H1 (cell line): ENCODE measurements at places on chromosomes 13 and 19. TPM values are rescaled to one million over a fixed set of nuclear protein-coding genes. Genes with fewer than 3 reads are reported as not detected.

DNA sequence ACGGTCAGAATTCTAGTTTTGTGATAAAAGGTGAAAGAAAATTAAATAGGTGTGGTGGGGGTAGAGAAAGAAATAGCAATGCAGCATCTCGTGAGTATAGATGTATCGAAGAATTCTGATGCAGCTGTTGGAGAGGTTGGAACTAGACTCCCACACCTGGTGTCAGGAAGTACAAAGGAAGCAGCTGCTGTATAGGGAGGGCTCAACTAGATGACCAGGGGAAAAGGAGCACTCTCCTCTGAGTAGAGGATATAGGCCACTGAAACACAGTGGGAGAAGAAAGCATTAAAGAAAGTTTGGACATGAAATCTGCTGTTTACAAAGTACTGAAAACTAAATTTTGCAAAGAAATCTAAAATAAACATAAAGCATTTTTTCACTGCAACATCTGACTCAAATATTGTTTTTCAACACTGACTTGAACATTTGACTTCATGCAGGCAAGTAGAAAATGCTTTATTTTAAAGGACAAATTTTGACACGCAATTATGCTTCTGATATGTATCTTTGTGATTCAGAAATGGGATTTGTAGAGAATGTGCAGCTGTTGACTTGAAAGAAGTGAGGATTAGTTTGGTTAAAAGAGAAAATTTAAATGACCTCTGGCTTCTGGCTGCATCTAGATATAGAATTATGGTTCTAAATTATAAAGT, 82.2 kb downstream of the MIPEP start:
- peaks cover 6% of the 10 kb centered on the region for H3K4me1 ChIP-seq
- H3K27me3 ChIP-seq: no peaks in the 10 kb centered on the region
- H3K36me3 ChIP-seq: no peaks in the 10 kb centered on the region
- H3K4me3 ChIP-seq: no peak overlapping the region

DNA sequence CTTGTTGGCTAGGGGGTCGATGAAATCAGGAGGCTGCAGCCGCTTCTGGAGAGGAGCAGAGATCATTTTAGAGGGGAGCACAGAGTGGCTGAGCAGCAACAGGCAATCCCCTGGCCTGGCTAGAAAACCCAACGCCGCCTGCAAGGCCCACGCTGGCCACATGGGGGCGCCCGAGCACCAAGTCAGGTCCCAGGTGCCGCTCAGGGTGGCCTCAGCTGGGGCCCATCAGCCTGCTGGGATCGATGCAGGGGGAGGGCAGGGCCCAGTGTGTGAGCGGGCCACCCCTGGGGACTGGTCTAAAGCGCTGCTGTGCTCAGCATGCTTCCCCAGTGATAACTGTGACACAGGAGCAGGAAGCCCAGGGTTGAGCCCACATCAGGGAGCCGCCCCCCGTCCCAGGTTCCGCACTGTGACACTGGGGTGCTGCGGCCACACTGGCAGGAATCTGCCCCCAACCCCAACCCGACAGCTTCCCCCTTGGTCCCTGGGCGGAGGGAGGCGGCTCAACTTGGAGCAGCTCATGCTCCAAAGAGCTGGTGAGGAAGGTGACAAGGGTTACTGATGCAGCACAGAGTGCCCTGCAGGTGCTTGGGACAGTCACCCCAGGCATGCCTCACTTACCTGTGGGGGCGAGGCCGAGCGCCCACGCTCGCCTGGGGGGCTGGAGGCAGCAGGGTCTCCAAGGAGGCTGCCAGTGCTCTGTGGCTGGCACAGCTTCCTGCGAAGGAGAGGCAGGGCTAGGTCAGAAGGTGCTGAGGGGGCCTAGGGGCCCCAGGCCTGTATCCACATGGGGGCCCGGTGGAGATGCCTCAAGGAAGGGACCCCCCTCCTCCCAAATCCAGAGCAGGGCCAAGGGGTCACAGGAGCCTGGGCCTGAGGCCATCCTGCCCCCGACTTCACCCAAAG, 13.3 kb upstream of the ISYNA1 start:
- H3K27me3 ChIP-seq: no peaks in the 10 kb centered on the region
- peak; percentile 100 for DNase-seq
- H3K4me3 ChIP-seq: no peak overlapping the region
- H3K27ac ChIP-seq: no peak overlapping the region
- H3K36me3 ChIP-seq: 0 out of 2 replicates have a peak, but pooled peaks cover 3% of the 10 kb centered on the region
- H3K4me1 ChIP-seq: no peaks in the 10 kb centered on the region; the same call in 1 of the 2 replicates

DNA sequence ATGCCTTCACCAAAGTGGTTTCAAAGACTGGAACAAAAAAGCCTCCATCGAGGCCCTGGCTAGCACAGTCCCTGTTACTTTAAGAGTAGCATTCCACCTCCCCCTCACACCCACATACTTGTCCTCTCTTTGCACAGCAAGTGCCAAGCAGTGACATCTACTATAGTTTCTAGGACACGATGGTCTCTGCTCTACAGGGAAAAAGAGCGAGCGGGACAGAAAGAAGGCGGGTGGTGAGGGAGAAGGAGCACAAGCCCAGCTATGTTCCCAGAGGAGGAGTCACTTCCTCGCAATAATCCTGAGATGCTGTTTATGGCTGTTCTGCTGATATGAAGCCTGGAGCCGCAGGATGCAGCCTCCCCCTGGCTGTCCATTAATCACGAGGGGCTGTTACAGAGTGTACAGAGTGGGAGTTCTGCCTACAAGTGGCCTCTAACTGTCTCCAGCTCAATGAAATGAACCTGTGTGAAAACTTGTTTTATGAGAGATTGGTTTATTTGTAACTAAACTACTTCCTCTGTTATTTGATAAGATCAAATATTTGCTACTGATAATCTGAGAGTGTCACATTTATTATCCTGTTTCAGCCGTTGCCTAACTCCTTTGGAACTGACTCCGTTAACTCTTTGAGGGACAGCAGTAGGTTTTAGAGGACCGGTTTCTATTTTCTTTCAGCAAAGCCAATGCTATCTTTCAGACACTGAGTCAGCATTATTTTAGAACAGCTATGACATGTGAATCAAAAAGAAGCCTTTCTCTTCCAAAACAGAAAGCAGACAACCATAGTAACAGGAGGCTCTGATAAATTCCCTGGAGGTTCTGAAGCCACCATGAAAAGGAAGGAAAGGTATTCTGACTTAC, 208.0 kb downstream of the SPRY2 start:
- no peaks in the 10 kb centered on the region for H3K36me3 ChIP-seq
- H3K27me3 ChIP-seq: no peaks in the 10 kb centered on the region
- H3K27ac ChIP-seq: no peak overlapping the region
- peaks cover 9% of the 10 kb centered on the region; the same call in 1 of the 2 replicates for H3K4me1 ChIP-seq
- DNase-seq: no peak

FGF14 gene
- 0.33 and 0.58 TPM in 2 replicates for total RNA-seq

DNA sequence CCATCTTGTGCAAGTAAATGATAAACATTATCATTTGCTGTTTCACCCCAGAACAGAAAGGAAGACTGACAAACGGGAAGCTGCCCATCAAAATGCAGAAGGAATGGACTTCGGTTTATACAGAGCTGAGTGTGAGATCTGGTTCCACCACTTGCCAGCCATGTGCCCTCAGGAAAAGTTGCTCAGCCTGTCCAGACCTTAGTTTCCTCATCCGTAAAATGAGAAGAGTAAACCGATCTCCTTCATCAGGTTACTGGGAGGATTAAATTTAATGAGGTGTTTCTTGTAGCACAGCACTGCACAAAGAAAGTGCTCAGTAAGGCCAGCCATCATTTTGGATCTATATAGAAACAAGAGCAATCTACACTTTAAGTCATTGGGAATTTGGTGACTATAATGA, 36.7 kb upstream of the SERP2 start:
- H3K4me3 ChIP-seq: no peak overlapping the region
- no peak overlapping the region for H3K27ac ChIP-seq
- no peak for DNase-seq
- H3K36me3 ChIP-seq: no peaks in the 10 kb centered on the region
- no peaks in the 10 kb centered on the region; the same call in 1 of the 2 replicates for H3K4me1 ChIP-seq

GRCh38 chr13:29476046-29476445, 119.4 kb downstream of the SLC7A1 start:
- H3K36me3 ChIP-seq: no peaks in the 10 kb centered on the region
- H3K27me3 ChIP-seq: no peaks in the 10 kb centered on the region
- DNase-seq: no peak

DNA sequence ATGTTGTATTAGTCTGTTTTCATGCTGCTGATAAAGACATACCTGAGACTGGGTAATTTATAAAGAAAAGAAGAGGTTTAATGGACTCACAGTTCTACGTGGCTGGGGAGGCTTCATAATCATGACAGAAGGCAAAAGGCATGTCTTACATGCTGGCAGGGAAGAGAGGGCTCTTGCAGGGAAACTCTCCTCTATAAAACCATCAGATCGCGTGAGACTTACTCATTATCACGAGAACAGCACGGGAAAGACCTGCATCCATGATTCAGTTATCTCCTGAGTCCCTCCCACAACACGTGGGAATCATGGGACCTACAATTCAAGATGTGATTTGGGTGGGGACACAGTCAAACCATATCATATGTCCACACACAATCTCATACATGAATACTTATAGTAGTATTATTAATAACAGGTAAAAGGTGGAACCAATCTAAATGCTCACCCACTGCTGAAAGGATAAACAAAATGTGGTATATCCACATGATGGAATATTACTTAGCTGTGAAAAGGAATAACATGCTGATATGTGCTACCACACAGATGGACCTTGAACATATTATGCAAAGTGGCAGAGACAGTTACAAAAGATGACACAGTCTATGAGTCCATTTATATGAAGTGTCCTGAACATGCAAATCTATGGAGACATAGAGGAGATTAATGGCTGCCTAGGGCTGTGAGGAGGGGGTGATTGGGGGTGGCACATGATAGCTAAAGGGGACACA, 20.9 kb upstream of the CEBPA start:
- H3K27ac ChIP-seq: no peak overlapping the region
- H3K4me3 ChIP-seq: no peak overlapping the region
- H3K36me3 ChIP-seq: no peaks in the 10 kb centered on the region
- H3K4me1 ChIP-seq: no peaks in the 10 kb centered on the region
- no peak for DNase-seq

TMEM190 gene
- total RNA-seq: 1.4 TPM in 1 of 2 replicates, not detected in the other

SSC5D gene
- total RNA-seq: 1.7 and 2.3 TPM in 2 replicates

DNA sequence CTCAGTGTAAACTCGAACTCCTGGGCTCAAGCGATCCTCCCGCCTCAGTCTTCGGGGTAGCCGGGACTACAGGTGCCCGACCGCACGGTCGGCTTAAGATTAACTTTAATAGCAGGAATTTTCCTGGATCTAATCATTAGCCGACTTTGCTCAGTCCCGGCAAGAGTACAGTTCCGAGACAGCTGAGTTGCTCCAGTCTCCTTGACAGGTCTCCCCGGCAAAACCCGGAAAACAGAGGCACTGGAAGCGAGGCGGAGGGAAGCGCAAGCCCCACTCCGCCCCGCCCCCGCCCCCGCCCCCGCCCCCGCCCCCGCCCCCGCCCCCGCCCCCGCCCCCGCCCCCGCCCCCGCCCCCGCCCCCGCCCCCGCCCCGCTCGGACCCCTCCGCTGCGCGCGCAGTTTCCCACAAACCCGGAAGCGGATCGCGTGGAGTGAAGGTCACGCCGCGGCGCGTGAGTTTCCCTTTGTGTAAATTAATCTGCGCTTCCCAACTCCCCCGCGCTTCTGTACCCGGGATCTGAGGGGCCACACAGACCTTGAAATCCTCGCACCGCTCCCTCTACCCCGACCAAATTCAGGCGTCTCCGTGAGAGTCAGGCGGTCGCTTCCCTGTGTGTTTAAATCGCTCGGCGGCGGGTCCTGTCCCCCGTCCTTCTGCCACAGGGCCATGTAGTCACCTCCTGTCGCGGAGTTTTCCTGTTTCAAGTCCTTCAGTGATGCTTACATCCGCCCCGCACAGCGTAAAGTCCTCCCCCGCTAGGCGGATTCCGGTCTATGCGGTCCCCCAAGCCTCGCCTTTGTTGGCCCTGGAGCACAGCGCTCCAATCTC, at the start of gene ZNF480:
TSS of gene ZNF480 (plus strand) at position 397 of the 828 bp plus-strand sequence. CDS start 3,244 bp downstream, outside the sequence.
- H3K4me1 ChIP-seq: no peaks in the 10 kb centered on the region
- DNase-seq: peak; percentile 72
- peak within 1 kb of the TSS; percentile 49; the same call in 1 of the 2 replicates for H3K27ac ChIP-seq
- peaks cover 9% of the 10 kb centered on the region; the same call in 1 of the 2 replicates for H3K36me3 ChIP-seq

CGB8 gene
- 0.46 TPM in 1 of 2 replicates, not detected in the other for total RNA-seq
